ENCODE measurements at places on chromosomes 3 and 15. TPM values are rescaled to one million over a fixed set of nuclear protein-coding genes. Genes with fewer than 3 reads are reported as not detected.

Gene UPK1B
- 2.2 TPM for total RNA-seq

Gene GRK7
- total RNA-seq = not detected

Gene GRAMD2A
- not detected for total RNA-seq

Gene NCKIPSD
- total RNA-seq = 34.7 TPM

Gene ITIH4
- total RNA-seq = 0.29 TPM

Gene SLC2A2
- total RNA-seq = not detected

GRCh38 chr15:67613708-67614107, 71.2 kb downstream of the MAP2K5 start:
- no peak for DNase-seq

DNA sequence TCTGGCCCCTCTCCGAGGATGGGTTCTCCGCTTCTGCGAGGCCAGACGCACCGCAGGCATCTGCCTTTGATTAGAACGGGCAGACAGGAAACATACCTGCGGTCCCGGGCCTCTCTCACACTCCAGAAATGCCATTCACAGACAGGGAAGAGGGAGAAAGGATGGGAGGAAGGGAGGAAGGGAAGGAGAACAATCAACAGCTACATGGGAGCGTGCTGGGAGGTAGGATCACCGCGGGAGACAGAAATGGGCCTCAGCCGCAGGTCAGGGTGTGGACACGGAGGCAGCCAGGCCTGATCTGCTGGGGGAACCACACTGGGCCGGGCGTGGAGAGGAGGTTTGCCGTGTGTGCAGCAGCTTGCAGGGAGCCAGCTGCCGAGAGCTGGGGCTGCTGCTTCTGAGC, 90.7 kb upstream of the RGMA start:
- no peak for DNase-seq

DNA sequence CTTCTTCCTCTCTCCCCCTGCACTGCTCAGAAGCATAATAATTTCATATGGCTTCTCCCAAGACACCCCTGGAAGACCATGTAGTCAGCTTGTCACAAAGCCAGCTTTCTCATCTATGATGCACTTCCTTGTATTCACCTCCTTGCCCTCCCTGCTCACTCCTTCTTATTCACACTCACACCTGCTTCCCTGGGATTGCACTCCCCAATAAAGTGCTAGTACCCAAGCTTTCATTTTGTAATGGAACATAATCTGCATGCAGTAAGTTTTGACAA, 76.9 kb upstream of the FRMD4B start:
- no peak for DNase-seq

GRCh38 chr15:62190274-62190673, 25.2 kb upstream of the C2CD4B start:
- DNase-seq = no peak

GRCh38 chr3:18284716-18285115, 140.4 kb downstream of the SATB1 start:
- DNase-seq = no peak

DNA sequence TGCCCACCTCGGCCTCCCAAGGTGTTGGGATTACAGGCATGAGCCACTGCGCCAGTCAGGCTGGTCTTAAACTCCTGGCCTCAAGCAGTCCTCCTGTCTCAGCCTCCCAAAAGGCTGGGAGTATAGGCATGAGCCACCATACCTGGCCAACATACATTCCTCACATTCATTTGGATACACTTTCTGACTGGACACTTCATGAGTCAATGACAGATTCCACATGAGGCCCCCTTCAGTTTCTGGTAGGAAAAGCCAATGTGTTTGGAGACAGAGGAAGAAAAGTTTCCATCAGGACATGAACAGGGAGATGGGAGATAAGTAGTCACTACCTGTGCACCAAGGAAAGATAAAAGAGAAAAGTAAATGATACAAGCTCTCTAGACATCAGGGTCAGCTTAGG, 49.4 kb upstream of the GSK3B start:
- DNase-seq = no peak

GRCh38 chr3:98732286-98733052, 30.7 kb upstream of the ST3GAL6 start:
- no peak for DNase-seq

DNA sequence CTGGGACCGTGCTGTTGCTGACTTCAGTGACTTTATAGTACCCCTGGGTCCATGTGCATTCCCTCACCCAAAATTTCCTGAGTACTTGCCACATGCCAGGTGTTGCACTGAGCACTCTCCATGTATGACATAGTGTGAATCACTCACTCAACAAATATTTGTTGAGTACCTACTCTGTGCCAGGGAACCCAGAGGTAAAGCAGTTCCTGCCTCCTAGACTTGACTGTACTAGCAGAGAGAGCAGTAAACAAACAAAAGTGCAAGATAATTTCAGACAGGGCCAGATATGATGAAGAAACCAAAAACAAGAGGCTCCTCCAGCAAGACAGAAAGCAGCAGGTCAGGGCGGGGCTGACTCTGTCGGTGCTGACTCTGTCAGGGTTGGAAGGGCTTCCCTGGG, 12.2 kb downstream of the TGM4 start:
- DNase-seq = no peak

DNA sequence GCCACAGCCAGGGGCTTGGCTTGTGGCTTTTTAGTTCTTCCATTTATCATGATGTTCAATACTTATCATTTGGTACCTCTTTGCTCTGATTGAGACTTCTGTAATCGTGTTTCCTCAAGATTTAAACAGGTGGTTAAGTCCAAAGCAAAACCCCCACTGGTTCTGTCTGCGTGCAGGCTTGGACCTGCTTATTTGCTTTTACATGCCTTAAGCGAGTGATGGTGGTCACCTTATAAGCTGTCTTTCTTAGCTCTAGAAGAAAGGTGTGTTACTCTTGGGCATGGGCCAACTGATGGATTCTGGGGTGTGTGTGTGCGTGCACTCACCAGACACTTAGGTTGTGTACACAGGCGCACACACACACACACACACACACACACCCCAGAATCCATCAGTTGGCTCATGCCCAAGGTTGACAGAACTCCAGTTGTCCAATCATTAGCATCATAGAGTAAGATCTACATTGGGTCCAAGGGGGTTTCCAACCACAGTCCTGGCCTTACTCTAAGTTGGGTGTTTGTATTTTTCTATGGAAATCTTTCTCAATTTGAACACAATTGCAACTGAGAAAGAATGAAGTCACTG, 1.2 kb downstream of the MYZAP start:
- DNase-seq = no peak

- no peak for DNase-seq
These were observed 23.7 kb upstream of the GPD1L start for GRCh38 chr3:32082721-32083120.

Data from glomerular endothelial cell (primary cell).